Right lobe of liver (tissue), 6 donors: ENCODE measurements at places on chromosomes 11 and 22. TPM values are rescaled to one million over a fixed set of nuclear protein-coding genes. Genes with fewer than 3 reads are reported as not detected.

- peak overlapping the region; percentile 29 for H3K27ac ChIP-seq
- DNase-seq = peak; percentile 68
- no peaks in the 10 kb centered on the region for H3K4me1 ChIP-seq
- no peaks in the 10 kb centered on the region for H3K36me3 ChIP-seq
These were observed 105.5 kb upstream of the TOP3B start for GRCh38 chr22:22087854-22088657.

DNA sequence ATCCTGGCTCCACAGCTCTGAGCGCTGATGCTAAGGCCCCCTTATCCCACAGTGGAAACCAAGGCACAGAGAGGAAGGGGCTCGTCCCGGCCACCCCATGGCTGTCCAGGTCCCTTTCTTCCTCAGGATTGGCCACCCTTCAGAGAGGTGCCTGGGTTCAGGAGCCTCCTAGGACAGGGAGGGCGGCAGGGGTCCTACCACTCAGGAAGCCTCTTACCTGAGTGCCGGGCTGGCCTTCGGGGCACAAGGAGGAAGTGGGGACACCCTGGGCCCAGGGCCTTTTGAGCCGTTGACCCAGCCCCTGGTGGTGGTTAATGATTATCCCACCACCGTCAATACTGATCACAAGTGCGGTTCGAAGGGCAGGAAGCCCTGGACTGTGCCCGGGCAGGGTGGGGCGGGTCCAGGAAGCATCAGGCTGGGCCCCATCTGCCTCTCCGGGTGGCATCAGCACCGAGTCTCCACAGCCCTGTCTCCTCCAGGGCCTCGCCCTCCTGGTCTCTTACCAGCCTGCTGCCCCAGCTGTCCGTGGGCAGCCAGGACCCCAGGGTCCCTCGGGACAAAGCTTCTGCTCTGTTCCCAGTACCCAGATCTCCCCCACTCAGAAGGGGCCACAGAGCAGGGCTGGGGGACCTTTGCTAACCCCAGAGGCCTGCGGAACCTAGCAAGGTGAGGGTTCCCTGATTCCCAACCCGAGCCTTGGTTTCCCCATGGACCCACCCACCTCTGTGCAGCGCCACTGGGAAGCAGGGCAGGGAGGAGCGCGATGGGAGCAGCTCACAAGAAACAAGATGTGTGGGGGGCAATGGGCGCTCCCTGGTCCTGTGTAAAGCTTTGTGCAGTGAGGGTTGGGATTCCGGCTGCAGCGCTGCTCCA, 15.0 kb upstream of the EHD1 start:
- no peaks in the 10 kb centered on the region for H3K27me3 ChIP-seq
- peaks cover 23% of the 10 kb centered on the region for H3K4me1 ChIP-seq
- peak; percentile 92 for DNase-seq
- peak overlapping the region; percentile 84 for H3K27ac ChIP-seq

Gene WBP2NL
- total RNA-seq = 0.12 TPM

- H3K27ac ChIP-seq = no peak overlapping the region
- peaks cover 49% of the 10 kb centered on the region for H3K27me3 ChIP-seq
- DNase-seq = no peak
- no peaks in the 10 kb centered on the region for H3K4me1 ChIP-seq
- no peaks in the 10 kb centered on the region for H3K36me3 ChIP-seq
These were observed 9.3 kb upstream of the PAX6 start for GRCh38 chr11:31820438-31820818.

GRCh38 chr11:67496113-67496512, 9.1 kb downstream of the PITPNM1 start:
- H3K36me3 ChIP-seq = peaks cover 3% of the 10 kb centered on the region
- no peak for DNase-seq
- no peaks in the 10 kb centered on the region for H3K4me1 ChIP-seq
- H3K4me3 ChIP-seq = no peak overlapping the region

- no peak for DNase-seq
- no peak overlapping the region for H3K27ac ChIP-seq
- no peaks in the 10 kb centered on the region for H3K36me3 ChIP-seq
- no peak overlapping the region for H3K4me3 ChIP-seq
- H3K27me3 ChIP-seq = no peaks in the 10 kb centered on the region
These were observed 54.9 kb upstream of the TSKU start for GRCh38 chr11:76728227-76728626.

- H3K27me3 ChIP-seq = no peaks in the 10 kb centered on the region
- peak; percentile 55 for DNase-seq
- H3K4me3 ChIP-seq = no peak overlapping the region
- no peaks in the 10 kb centered on the region for H3K36me3 ChIP-seq
- H3K4me1 ChIP-seq = no peaks in the 10 kb centered on the region
- H3K27ac ChIP-seq = no peak overlapping the region
These were observed 17.4 kb upstream of the PRAME start for GRCh38 chr22:22576244-22576988.

Gene C11orf97
- total RNA-seq = not detected

GRCh38 chr11:16603890-16604793, 134.3 kb upstream of the C11orf58 start:
- H3K27me3 ChIP-seq = no peaks in the 10 kb centered on the region
- H3K4me1 ChIP-seq = peaks cover 18% of the 10 kb centered on the region
- no peaks in the 10 kb centered on the region for H3K36me3 ChIP-seq
- DNase-seq = peak; percentile 60
- H3K27ac ChIP-seq = peak overlapping the region; percentile 84

GRCh38 chr11:124172101-124172500, 11.0 kb upstream of the OR10D3 start:
- H3K36me3 ChIP-seq = no peaks in the 10 kb centered on the region
- H3K27ac ChIP-seq = no peak overlapping the region
- H3K27me3 ChIP-seq = no peaks in the 10 kb centered on the region
- no peaks in the 10 kb centered on the region for H3K4me1 ChIP-seq
- no peak for DNase-seq
- H3K4me3 ChIP-seq = no peak overlapping the region

Gene MAPK8IP2
- 0.62 TPM for total RNA-seq

Gene LYVE1
- 60.8 TPM for total RNA-seq

- H3K27me3 ChIP-seq = no peaks in the 10 kb centered on the region
- no peaks in the 10 kb centered on the region for H3K4me1 ChIP-seq
- H3K36me3 ChIP-seq = no peaks in the 10 kb centered on the region
These were observed 19.4 kb upstream of the TSKU start for GRCh38 chr11:76763573-76764346.

GRCh38 chr11:70735976-70736375, 337.6 kb downstream of the CTTN start:
- no peaks in the 10 kb centered on the region for H3K27me3 ChIP-seq
- no peak overlapping the region for H3K4me3 ChIP-seq
- H3K36me3 ChIP-seq = no peaks in the 10 kb centered on the region
- peak; percentile 18 for DNase-seq

DNA sequence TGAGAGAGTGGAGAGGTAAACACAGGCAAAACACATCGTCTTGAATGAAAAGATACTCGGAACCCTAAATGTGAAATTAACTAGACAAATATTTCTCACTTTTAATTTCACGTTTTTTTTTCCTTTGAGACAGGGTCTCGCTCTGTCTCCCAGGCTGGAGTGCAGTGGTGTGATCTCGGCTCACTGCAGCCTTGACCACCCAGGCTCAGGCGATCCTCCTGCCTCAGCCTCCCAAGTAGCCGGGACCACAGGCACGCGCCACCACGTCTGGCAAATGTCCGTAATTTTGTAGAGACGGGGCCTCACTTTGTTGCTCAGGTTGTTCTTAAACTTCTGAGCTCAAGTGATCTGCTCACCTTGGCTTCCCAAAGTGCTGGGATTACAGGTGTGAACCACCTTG, 7.4 kb upstream of the SHANK3 start:
- no peaks in the 10 kb centered on the region for H3K27me3 ChIP-seq
- no peak overlapping the region for H3K27ac ChIP-seq
- H3K4me1 ChIP-seq = no peaks in the 10 kb centered on the region
- H3K36me3 ChIP-seq = no peaks in the 10 kb centered on the region

GRCh38 chr11:58505849-58506248, 2.1 kb downstream of the OR5B21 start:
- no peak overlapping the region for H3K27ac ChIP-seq
- no peaks in the 10 kb centered on the region for H3K27me3 ChIP-seq
- no peaks in the 10 kb centered on the region for H3K36me3 ChIP-seq
- H3K4me3 ChIP-seq = no peak overlapping the region
- no peaks in the 10 kb centered on the region for H3K4me1 ChIP-seq

Gene MS4A3
- total RNA-seq = 1.2 TPM

Gene VSIG10L2
- not detected for total RNA-seq

- no peaks in the 10 kb centered on the region for H3K36me3 ChIP-seq
- no peak overlapping the region for H3K27ac ChIP-seq
- no peaks in the 10 kb centered on the region for H3K27me3 ChIP-seq
- no peak for DNase-seq
- H3K4me1 ChIP-seq = no peaks in the 10 kb centered on the region
These were observed 90.9 kb upstream of the CRTAM start for GRCh38 chr11:122747351-122747781.

GRCh38 chr11:117230286-117230961, 1.4 kb downstream of the PCSK7 start:
- no peak overlapping the region for H3K27ac ChIP-seq
- DNase-seq = no peak
- H3K36me3 ChIP-seq = no peaks in the 10 kb centered on the region
- no peak overlapping the region for H3K4me3 ChIP-seq

GRCh38 chr11:42524534-42525227, 787.1 kb upstream of the API5 start:
- no peaks in the 10 kb centered on the region for H3K4me1 ChIP-seq
- no peak overlapping the region for H3K4me3 ChIP-seq
- DNase-seq = peak; percentile 53
- no peaks in the 10 kb centered on the region for H3K27me3 ChIP-seq
- no peak overlapping the region for H3K27ac ChIP-seq

DNA sequence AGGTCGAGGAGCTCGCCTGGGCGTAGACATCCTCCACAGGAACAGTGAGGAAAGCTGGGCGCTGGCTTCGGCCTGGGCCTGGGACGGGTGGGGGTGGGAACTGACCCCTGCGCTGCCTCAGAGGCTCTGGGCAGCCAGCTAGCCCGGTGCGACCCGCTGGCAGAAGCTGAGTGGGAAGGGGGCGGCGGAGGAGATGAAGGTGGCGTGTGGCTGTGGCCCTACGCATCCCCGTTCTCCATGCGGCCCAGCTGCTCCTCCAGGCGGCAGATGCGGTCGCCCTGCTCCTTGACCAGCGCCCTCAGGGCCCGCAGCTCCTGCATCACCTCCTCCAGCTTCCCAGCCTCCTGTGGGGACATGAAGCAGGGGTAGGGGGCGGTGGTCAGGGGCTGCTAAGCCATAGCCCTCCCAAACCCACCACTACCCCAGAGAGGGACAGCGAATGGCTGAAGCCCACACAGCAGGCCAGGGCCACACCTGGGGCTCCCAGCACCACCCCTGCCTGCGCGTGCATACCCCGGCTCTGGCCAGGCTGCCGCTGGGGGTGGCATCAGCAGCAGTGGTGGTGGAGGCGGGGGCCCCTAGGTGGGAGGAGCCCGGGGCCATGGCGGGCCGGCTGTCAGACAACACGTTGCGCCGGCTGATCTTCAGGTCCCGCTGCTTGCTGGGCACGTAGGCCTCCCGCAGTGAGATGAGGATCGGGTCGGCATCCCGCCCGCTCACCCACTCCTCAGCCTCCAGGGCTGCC, 848 bp upstream of the PTPRCAP start:
- no peak overlapping the region for H3K27ac ChIP-seq
- no peak overlapping the region for H3K4me3 ChIP-seq
- no peak for DNase-seq

DNA sequence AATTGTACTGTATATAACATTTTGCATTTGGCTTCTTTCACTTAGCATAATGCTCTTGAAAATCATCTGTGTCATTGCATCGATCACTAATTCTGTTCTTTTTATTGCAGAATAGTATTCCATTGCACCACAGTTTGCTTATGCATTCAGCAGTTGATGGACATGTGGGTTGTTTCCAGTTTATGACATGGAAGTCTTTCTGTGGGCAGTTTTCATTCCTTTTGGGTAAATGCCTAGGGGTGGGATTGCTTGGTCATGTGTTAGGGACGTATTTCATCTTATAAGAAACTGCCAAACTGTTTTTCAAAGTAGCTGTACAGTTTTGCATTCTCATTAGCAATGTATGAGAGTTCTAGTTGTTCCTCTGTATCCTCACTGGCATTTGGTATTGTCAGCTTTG, 127.0 kb downstream of the HIPK3 start:
- H3K27me3 ChIP-seq = no peaks in the 10 kb centered on the region
- no peaks in the 10 kb centered on the region for H3K36me3 ChIP-seq
- no peak overlapping the region for H3K4me3 ChIP-seq
- no peak overlapping the region for H3K27ac ChIP-seq
- H3K4me1 ChIP-seq = no peaks in the 10 kb centered on the region
- no peak for DNase-seq

- no peaks in the 10 kb centered on the region for H3K36me3 ChIP-seq
- H3K27ac ChIP-seq = no peak overlapping the region
- H3K27me3 ChIP-seq = no peaks in the 10 kb centered on the region
- H3K4me1 ChIP-seq = no peaks in the 10 kb centered on the region
- DNase-seq = peak; percentile 83
These were observed 75.3 kb downstream of the FBLN1 start for GRCh38 chr22:45577746-45578523.

GRCh38 chr11:11045156-11045930, 187.5 kb upstream of the ZBED5 start:
- H3K36me3 ChIP-seq = no peaks in the 10 kb centered on the region
- no peak for DNase-seq
- H3K27ac ChIP-seq = no peak overlapping the region
- H3K4me3 ChIP-seq = no peak overlapping the region

DNA sequence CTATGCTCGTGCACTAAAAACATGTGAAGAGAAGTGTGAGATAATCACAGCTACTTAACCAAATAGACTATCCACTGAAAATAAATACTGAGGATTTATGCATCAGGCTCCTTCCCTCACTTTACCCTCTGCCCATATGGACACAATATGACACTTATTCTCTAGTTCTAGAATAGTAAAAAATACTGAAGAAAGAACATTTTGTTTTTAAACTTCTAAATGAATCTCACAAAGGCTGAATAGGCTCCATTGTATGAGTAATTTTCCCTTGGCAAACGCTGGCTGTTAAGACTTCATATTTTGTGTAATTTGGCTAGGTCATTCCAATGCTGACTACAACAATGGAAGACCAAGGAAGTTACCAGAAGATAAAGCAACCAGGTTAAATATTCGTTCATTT, 9.9 kb downstream of the HPS5 start:
- peaks cover 10% of the 10 kb centered on the region for H3K36me3 ChIP-seq
- H3K27me3 ChIP-seq = no peaks in the 10 kb centered on the region
- peak overlapping the region; percentile 23 for H3K27ac ChIP-seq

Gene GGTLC3
- not detected for total RNA-seq

DNA sequence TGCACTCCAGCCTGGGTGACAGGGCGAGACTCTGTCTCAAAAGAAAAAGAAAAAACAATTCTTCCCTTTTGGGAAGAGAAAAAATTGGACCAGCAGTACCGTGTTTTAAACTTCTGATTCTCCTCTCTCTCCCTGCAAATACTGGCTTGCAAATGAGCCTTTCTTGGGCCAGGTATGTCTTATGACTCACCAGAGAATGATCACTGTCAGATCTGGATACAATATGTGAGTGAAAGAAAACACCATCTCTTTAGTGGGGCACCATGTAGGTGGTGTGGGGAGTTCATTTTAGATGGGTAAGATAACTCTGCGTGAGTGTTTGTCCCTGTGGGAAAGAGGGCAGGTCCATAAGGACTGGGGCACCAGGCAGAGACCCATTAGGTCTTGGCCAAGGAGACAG, 2.4 kb upstream of the SCGB2A2 start:
- H3K36me3 ChIP-seq = no peaks in the 10 kb centered on the region
- H3K27me3 ChIP-seq = no peaks in the 10 kb centered on the region
- DNase-seq = no peak
- no peaks in the 10 kb centered on the region for H3K4me1 ChIP-seq

Gene FGF19
- total RNA-seq = 0.18 TPM

- H3K27ac ChIP-seq = peak overlapping the region; percentile 78
- H3K4me3 ChIP-seq = peak overlapping the region; percentile 68
- H3K36me3 ChIP-seq = no peaks in the 10 kb centered on the region
- H3K27me3 ChIP-seq = no peaks in the 10 kb centered on the region
These were observed 16.4 kb upstream of the SNX32 start for GRCh38 chr11:65817312-65817834.

Gene LRRC4C
- 0.27 TPM for total RNA-seq
